ENCODE measurements at places on chromosomes 6 and 20. TPM values are rescaled to one million over a fixed set of nuclear protein-coding genes. Genes with fewer than 3 reads are reported as not detected.

The TRIM40 gene
- total RNA-seq: not detected

- no peak for DNase-seq
Observed at GRCh38 chr6:139204978-139205377, 70.1 kb downstream of the HECA start.

- DNase-seq: no peak
Observed at GRCh38 chr20:40148886-40149285, 540.1 kb downstream of the MAFB start.

- DNase-seq: no peak
Observed at GRCh38 chr6:169807229-169807628, 55.8 kb downstream of the ERMARD start.

- DNase-seq: no peak
Observed at GRCh38 chr6:144935661-144936060, 650.5 kb downstream of the UTRN start.

DNA sequence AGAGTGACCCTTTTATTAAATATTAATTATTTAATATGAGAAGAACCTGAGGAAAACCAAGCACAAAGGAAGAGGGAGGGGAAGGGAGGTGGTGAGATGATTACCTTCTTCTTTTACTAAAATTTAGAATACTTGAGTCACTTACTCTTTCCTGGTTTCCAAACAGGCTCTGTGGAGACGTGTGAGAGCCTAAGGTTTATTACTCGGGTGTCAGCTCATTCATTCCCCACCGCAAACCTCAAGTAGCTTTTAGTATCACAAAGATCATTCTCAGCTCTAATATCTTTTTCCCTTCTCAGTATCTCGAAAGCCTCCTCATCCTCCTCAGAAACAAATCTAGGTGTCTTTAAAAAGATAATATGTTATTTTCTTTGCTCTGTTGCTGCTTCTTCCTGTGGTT, 497.2 kb upstream of the JARID2 start:
- DNase-seq: no peak
